ENCODE measurements at places on chromosomes 2 and 18.

DNA sequence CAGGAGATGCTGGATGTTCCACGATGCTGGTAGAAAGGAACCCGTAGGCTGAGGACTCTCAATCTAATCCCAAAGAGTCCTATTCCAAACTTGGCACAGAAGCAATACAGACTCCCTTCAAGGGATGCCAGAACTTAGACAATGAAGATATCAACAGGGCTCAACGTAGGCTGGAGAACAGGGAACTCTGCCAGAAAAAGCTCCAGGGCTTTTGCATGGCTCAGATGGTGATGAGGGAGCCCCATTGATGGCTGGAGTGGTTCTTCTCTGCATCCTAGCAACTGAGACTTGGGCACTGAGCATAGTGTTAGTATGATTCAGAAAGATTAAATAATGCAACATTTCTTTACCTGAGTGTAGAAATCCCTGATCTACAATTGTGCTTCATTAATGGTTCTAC lies 117.2 kb upstream of the NCK2 start:
- DNase-seq = no peak

DNA sequence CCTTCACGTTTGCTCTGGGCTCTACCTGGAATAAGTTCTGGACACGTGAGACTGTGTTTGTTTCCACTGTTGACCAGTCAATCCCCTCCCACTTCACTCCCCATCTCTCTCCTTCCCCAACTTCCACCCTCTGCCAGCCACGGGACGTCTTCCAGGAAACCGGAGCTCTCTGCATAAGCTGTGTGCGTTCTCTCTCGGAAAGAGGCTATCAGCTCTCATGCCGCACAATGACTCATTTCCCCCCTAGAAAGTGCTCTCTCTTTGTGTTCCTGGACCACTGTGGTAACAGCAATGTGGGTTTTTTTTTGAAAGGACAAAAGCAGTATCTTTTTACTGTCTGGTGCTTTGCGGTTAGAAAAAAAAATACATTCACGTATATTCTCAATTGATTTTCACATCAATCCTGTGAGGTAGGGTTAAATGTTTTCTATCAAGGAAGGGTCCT lies 10.2 kb downstream of the PROKR1 start:
- peak; percentile 59 for DNase-seq

GRCh38 chr2:236782938-236783337 lies 213.3 kb downstream of the ACKR3 start:
- DNase-seq = no peak

DNA sequence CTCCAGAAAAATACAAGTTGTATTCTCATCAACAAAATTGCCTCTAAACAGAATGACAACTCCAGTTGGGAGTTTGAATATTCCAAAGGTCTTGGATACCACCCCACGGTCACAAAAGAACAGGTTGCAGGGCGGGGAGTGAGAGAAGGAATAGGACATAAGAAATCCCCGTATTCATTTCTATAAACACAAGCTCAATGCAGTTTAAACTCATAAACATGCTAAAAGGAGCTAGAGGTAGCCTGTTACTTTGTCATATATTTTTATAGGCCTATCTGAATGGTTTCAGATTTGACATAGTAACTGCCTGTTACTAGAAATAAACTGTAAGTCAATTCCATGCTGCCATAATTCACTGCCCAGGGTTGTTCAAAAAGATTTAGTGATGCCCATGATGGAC lies 567.5 kb downstream of the BCL11A start:
- no peak for DNase-seq

- DNase-seq = no peak
Observed at GRCh38 chr2:152661076-152661475, 56.2 kb downstream of the PRPF40A start.

GRCh38 chr2:16249246-16250055 lies 309.1 kb downstream of the MYCN start:
- DNase-seq = no peak

- DNase-seq = peak; percentile 64
Observed at GRCh38 chr2:162072181-162072702, 1.8 kb downstream of the DPP4 start.

DNA sequence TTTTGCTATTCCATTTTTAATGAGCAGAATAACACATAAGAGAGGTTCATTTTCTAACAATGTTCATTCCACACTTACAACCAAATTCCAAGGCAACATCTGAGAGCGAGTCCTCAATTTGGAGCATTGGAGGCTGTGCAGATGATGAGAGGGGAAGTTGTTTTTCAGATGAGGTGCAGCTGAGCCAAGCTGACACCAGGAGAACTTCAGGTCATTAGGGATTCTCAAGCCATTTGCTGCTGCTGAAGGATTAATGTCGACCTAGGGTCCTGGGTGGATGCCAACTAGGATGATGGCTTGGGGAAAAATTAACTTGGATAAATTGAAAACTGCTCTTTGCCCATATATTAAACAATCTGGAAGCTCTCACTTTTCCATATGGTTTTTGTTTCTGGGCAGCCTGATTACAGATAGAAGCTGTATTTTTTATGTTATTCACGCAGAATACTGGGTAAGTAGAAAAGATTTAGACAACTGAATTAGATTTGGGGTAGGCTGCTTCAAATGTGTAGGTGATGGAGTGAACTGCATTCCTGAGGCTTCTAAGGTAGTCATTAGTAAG lies 206.4 kb upstream of the SLC39A10 start:
- no peak for DNase-seq

DNA sequence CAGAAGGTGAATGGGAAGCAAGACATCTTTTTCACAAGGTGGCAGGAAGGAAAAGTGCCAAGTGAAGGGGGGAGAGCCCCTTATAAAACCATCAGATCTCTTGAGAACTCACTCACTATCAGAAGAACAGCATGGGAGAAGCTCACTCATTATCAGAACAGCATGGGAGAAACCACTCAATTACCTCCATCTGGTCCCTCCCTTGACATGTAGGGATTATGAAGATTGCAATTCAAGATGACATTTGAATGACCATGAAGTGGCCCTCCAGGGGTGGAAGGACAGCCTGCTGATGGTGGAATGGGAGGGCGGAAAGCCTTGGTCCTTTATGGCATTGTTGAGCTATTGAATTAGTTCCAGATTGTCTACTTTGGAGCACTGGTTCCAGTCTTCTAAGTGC lies 413.0 kb upstream of the MEX3C start:
- no peak for DNase-seq

DNA sequence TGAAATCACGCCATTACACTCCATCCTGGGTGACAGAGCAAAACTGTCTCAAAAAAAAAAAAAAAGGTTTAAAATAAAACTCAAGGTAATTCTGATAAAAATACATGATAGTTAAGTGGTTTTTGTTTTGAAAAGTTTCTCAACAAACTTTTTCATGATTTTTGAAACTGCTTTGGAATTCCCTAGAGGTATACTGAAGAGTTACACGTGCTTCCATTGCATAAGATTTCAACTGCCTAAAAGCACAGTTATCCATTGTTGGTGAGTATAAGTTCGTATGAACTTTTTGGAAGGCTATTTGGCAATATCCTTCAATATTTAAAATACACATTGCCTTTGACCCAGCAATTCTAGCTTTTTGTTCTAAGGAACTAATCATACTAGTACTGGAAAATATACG lies 74.9 kb downstream of the USP34 start:
- no peak for DNase-seq

DNA sequence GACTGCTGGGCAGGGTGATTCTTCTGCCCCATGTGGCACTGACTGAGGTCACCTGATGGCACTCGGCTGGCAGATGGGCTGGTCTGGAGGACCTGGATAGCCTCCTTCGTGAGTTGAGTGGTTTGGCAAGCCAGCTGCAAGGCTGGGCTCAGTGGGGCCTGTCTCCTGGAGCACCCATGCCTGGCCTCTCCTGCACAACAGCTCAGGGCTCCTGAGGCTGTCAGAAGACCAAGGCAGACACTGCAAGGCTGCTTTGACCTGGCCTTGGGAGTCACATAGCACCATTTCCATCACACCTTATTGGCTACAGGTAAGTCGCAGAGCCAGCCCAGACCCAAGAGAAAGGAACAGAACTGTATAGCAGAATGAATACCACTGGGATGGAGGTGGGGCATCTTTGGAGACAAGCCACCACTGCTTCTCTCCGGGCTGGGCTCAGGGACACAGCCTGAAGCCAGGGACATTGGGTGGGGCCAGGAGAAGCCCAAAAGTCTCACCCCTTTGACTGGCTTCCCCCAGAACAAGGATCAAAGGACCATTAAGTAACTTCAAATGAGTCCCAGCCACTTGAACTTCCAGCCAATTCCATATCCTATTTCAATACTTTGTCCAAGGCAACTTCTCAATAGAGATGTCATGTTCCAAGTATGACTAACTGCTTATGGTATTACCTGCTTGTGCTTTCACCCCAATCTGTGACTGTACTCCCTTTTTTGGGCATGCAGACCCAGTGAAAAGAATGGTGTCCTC lies 156.3 kb downstream of the CABLES1 start:
- DNase-seq = no peak

GRCh38 chr2:130820279-130820861 lies 16.3 kb upstream of the ARHGEF4 start:
- DNase-seq = no peak

DNA sequence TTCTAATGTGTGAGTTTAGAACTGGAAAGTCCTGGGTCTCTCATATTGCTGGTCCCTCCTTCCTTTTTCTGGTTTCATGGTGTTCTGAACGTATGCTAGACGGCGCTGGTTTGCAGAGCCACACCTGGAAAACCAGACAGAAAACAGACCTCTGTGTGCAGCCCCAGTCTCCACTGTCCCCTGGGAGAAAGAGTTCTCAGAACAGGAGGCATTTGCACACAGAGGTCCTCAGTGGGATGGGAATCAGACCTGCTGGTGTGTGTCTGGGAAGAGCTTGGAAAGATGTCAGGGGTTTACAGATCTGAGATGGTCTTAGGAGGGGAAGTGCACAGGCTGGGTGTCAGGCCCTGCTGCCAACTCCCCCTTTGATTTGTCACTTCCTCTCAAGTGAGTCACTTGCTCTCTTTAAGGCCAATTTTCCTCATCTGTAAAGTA lies 14.9 kb upstream of the MBP start:
- DNase-seq = no peak

- no peak for DNase-seq
Observed at GRCh38 chr2:120733238-120733932, 2.3 kb upstream of the GLI2 start.

- DNase-seq = no peak
Observed at GRCh38 chr18:74084184-74084855, 63.3 kb downstream of the FBXO15 start.

DNA sequence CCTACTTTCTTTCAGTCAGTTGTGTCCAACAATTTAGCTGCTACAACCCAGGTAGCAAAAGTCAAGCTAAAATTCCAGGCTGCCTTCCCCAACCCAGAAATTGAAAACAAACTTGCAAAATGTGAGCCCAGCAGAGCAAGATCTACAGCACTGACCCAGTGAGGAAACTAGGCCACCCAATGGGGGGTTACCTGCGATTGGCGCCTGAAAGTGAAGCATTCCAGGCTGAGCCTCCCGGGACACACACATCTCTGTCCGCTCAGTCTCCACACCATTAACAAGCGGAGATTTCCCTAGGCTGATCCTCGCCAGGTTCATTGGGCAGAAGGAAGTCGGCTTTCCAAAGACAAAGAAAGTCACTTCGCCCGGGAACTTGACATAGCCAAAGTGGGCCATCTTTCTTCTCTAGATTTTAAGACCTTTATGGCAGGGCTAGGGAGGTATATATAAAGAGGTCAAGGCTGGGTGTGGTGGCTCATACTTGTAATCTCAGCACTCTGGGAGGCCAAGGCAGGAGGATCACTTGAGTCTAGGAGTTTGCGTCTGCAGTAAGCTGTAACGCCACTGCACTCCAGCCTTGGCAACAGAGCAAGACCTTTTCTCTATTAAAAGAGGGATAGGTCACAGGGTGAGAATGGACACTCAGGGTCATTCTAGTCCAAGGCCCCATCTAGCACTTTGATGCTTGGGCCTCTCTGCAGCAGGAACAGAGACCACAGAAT lies 53.6 kb downstream of the TTC32 start:
- no peak for DNase-seq

DNA sequence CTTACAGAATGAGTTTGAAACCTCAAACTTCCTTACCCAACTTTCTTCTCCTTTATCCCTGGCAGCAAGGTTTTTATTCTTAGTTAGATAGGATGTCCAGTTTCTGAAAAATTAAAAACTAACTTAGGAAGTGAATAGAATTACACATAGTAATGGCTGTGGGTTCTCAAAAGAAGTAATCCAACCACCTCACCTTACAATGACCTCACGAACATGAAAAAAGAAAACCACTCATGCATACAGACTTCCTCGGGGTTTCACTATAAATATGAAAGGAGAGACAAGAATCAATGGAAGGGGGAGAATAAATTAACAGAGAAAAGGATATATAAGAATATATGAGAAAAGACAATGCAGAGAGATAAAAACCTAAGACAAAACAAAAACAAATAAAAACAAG lies 1044.3 kb upstream of the KLHL29 start:
- DNase-seq = no peak

DNA sequence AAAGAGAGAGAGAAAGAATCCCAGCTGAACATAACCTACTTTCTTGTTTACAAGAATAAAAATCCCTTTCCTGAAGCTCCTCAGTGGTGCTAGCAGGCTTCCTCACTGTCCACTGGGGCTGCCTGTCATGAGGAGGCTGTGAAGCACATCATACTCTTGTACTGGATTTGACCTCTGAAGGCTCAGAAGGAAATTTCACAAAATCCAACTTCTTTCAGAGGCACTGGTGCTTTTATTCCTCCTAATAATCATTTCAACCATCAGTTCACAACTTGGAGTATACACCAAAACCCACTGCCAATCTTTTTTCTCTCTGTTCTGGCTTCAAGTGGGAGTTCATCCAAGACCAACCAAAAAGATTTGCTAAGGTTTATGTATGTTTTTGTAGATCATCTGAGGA lies 48.5 kb downstream of the TMX3 start:
- no peak for DNase-seq

- no peak for DNase-seq
Observed at GRCh38 chr2:54308186-54308585, 52.2 kb upstream of the TSPYL6 start.

- DNase-seq = peak; percentile 79
Observed at GRCh38 chr2:157327621-157328500, 2.2 kb upstream of the ERMN start.
